ENCODE measurements at places on chromosomes 12 and 14. TPM values are rescaled to one million over a fixed set of nuclear protein-coding genes. Genes with fewer than 3 reads are reported as not detected.

Gene GARIN6
- not detected for total RNA-seq

Gene NYNRIN
- 17.0 TPM for total RNA-seq

Gene GLI1
- 0.17 TPM for total RNA-seq

Gene CCDC197
- not detected for total RNA-seq

Gene FAM90A1
- not detected for total RNA-seq

Gene GNS
- 388 TPM for total RNA-seq

Gene HOXC6
- 0.05 TPM for total RNA-seq

DNA sequence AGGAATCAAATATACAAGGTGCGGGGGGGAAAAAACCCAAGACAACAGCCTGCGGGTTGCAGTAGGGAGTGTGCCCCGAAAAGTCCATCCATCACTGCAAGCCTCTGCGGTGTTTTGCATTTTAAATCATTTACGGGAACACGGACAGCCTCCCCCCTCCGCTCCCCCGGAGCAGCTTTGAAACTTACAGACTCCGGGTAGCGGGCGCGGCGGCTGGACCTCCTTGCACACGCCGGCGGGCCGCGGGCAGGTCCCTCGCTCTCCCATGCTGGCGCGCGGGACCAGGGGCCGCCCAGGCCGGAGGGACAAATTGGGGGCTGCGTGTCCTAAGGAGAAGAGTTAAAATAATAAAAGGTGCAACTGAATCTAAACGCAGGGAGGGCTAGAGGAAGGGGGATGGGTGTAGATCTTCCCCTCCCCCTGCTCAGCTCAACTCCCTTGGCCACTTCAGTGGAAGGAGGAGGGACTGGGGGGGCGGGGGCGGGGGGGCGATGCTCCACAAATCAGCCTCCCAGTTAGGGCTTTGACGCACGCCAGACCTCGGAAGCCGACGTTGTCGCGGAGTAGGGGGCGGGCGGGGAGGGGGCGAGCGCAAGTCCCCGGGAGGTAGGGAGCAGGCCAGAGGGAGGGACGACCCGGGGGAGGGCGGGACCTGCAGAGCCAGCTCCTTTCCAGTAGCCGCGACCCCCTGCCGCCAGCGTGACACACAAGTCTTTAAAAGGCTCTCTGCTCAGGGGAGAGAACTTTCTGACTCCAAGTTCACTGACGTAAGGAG is at the start of gene KCNJ8:
KCNJ8 (minus strand) TSS at position 349 of the 775 bp plus-strand sequence. CDS start 1,090 bp downstream, outside the sequence.
- DNase-seq: no peak

DNA sequence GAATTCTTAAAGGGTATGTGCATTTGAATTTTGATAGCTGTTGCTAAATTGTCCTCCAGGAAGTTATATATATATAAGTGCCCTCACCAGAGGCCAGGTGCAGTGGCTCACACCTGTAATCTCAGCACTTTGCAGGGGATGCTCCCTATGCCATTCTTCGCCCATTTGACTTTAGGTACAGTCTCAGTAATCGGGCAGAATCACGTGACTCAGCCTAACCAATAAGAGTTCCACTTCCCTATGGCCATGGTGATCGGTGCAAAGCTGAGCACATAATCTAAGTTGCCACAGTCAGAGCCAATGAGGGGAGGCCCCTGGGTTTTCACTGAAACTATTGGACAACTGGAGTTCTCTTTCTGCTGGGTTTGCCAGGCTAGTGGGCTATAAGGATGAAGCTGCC is 274.6 kb upstream of the TBX3 start:
- no peak for DNase-seq

DNA sequence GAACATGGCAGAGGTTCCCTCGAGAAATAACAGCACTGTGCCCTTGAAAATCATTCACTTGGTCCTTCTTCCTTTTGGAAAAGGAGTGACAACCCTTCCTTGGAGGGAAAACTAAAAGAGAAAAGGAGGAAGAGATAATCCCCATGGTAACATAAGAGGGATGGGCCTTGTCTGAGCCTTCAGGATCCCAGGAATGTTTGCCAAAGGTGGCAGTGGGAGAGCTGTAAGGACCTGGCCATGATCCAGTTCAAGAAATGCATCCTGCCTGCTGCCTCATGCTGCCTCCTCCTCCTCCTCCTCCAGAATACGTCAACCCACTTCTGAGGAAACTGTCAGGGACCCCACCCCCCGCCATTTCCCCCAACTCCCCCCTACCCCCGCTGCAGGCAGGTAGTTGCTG is 118.8 kb downstream of the KCNK10 start:
- no peak for DNase-seq

DNA sequence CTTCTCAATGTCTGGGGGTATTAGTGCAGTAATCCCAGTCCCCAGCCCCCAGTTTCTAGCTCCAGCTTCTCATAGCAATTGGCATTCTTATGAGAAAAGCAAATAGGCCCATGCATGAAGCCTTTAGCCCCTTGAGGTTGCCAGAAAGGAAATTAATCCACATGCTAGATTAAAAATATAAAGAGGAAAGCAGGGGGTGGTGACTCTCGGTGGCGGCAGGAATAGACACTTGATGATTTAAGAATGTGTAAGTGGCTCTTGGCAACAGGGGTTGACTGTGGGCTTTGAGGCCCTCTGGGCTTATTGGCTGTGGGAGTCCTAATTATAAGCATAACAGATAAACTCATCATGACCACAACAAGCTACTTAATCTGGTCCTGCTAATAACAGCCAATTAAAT is 1367.3 kb upstream of the FLRT2 start:
- DNase-seq: no peak

GRCh38 chr12:2804393-2805142 is 7.9 kb upstream of the ITFG2 start:
- DNase-seq: peak; percentile 34

- peak; percentile 62 for DNase-seq
Observed at GRCh38 chr14:51327376-51327775, 87.3 kb downstream of the TMX1 start.

- DNase-seq: peak; percentile 67
Observed at GRCh38 chr14:103260629-103261124, 73.4 kb upstream of the EIF5 start.

DNA sequence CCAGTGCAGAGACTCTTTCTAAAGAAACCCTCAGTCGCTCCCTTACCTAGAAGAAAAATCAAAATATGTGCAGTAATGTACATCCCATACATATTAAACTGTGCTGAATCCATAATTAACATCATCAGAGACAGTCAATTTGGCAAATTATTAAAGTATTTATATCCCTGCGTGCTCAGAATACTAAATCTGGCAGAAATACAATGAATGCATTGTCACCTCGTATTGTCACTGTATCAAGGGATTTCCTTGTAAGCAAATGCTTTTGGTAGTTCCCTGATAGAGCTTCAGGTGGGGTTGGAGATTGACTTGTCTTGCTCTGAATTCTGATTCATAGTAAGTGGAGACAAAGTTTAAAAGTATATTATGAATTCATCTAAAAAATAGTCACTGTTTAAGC is 319.1 kb downstream of the PPFIA2 start:
- DNase-seq: no peak

- DNase-seq: no peak
Observed at GRCh38 chr12:63521706-63522105, 146.6 kb downstream of the DPY19L2 start.

All from dermis blood vessel endothelial cell (primary cell).